ENCODE measurements at places on chromosomes 7 and 10. TPM values are rescaled to one million over a fixed set of nuclear protein-coding genes. Genes with fewer than 3 reads are reported as not detected.

DNA sequence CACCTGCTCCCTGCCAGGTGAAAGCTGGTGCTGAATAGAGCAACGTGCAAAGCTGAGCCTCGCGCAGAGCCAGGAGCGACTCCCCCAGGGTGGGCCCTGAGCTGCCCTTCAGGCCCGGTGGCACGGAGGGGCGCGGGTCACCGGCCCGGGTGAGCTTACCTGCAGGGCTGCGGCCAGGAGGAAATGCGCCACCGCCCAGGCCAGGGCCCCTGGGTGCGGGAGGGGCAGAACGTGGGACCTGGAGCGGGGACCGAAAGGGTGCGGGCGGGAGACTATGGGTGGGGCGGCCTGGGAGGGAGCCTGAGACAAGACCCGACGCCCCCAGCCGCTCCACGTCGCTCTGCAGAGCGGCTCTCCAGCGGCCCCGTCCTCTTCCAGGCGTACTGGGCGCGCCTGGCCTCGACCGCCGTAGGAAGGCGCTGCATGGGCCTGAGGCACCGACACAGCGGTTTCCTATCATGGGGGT lies 122.1 kb downstream of the BTAF1 start:
- DNase-seq, result no peak

DNA sequence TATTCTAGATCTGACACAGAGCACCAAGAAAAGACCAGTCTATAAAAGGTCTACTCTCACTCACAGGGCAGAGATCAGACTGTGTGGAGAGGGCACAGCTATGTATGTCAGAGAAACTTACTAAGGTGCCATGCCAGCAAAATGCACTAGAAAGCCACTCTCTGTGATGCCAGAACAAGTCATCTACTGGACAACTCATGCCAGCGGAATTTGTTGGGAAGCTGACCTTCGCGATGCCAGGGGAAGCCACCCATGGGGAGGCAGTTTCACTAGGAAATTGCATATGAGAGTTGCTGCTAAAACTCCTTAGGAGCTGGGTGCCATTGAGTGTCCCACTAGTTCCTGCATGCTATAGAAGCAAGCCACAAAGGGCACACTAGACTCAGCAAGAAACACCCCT lies 58.5 kb downstream of the MICU1 start:
- no peak for DNase-seq

DNA sequence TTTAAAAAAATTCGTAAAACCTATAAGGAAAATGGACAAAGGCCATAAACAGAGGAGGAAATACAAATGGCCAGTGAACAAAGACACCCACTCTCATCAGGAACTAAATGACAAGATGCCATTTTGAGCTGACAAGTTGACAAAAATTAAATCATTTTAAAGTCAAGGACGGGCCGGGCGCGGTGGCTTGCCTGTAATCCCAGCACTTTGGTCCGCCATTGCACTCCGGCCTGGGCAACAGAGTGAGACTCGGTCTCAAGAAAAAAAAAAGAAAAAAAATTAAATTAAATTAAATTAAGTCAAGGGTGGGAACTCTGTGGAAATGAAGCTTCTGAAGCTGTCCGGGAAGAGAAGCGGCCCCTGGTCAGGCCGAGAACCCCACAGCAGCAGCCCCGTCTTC lies 1.2 kb upstream of the NOM1 start:
- no peak for DNase-seq

Gene CBX3
- 201 TPM for total RNA-seq

- no peak for DNase-seq
These were observed 61.0 kb downstream of the SND1 start for GRCh38 chr7:127713006-127713405.

- peak; percentile 69 for DNase-seq
These were observed 18.6 kb downstream of the OPALIN start for GRCh38 chr10:96339956-96340904.

Gene NFE2L3
- total RNA-seq, result 18.5 TPM

DNA sequence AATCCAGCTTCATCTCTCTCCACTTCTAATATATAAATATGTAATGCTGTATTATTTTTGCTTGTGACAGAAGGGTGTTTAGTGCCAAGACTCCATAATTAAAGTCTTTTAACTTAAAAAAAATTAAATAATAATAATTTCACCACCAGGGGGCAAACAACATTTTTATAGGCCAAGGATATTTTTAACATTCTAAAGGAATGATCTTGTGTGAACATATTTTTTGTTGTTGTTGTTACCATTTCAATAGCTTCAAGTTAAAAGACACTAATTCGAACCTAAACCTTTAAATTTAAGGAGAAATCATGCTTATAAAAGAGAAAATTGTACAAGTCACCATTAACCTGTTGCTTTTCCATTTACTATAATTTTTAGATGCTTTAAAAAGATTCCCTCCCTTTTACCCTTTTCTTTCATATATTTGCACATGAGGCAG lies 7.5 kb upstream of the DNAJC1 start:
- no peak for DNase-seq

DNA sequence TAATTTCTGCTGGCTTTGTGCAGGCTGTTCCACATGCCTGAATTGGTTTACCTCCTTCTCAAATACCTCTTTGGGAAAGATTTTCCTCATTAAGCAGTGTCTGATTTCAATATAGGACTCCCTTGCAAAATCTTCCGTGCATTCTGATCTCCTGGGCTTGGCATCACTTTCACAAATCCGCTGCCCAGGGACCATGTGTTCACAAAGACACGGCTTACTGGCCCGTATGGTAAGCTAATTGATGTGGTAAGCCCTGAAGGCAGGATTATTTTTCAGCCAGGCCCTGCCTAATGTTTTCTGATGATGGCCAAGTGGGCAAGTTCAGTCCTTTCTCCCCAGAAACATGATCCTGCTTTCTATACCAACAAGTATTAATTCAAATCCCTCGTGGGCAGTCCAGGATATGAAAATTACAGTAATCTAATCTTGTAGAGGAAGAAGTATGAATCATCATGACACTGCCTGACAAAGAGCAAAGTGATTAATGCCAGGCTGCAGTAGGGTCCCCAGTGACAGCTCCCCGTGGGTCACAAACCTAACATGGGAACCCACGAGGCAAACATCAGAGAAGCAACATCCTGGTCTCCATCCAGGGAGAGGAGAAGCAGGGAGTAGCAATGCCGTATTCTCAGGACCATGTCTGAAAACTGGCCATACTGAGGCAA lies 11.6 kb upstream of the SVIL start:
- DNase-seq, result peak; percentile 8

- no peak for DNase-seq
These were observed 254.8 kb downstream of the MAD1L1 start for GRCh38 chr7:1977876-1978441.

Gene CH25H
- 0.56 TPM for total RNA-seq

DNA sequence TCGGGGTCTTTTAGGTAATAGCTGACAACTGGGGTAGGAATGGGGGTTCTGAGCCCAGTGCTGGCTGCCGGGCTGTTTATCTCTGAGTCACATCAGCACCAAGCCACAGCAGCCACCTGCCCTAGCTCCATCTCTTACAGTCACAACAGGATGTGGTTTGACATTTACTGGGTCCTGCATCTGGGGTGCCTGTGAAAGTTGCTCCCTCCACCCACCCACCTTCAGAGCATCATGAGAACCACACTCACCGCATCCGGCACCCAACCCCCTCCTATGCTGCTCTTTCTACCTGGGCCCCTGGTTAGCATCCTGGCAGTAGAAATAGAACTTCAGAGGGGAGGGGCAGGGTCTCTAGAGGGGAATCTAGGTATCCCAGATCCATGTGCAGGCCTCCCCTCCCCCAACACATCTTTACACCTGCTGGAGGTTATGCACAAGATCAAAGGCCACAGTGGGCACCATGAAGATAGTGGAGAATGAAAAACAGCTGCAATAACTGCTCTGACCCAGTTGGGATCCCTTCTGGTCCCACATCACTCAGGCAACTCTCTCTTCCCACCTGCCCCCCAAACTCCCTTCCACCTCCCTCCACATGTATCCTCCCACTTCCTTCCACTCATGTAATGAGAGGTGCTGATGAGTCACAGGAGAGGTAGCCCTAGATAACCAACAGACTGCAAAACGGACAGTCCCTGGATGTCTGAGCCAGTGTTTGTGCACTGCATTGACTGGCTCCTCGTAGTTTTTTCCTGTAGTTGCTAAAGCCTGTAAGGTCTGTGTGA lies 38.2 kb downstream of the PRSS2 start:
- peak; percentile 96 for DNase-seq

DNA sequence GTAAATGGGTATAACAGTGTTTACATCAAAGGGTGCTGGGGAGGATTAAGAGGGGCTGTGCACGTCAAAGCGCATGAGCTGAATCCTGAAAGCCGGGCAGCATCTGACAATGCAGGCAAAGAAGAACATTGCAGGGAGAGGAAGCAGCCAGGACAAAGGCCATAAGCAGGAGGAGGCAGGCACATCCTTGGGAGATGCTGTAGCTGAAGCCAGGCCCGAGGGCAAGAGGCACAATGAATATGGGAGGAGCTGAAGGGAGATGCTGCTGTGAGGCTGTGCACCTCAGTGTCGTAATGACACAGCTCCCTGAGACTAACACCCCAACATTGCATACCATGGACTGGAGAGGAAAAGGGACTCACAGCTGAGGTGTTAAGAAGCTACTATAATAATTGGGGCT lies 129.2 kb downstream of the BTAF1 start:
- DNase-seq, result no peak

Gene TMEM178B
- total RNA-seq, result 1.4 TPM

Data from activated T-cell treated with anti-CD3 and anti-CD28 coated beads, Interleukin-2, amount 50 U/mL, for 72 hours (primary cell).